ENCODE measurements at places on chromosomes 1 and 21.

- DNase-seq = no peak
Measured at GRCh38 chr1:103024051-103024450, 84.3 kb downstream of the COL11A1 start.

GRCh38 chr1:206098242-206098919 is 18.8 kb downstream of the AVPR1B start:
- DNase-seq = no peak

DNA sequence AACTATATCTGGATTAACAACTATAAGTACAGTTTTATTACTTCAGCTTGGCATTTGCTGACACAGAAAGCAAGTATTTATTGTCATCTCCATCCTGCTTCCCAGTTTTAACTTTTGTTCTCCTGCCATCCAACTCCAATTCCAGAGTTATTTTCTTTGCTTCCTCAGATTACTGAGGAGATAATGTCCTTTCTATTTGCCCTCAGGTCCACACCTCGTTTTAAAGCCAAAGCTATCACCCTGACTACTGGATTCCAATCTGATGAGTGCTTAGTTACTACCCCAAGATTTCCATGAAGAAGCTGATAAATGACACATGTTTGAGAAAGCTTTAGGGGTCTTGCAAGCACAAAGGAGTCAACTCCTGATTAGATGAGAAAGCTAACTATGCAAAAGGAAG is 25.2 kb downstream of the ACKR1 start:
- DNase-seq = no peak

DNA sequence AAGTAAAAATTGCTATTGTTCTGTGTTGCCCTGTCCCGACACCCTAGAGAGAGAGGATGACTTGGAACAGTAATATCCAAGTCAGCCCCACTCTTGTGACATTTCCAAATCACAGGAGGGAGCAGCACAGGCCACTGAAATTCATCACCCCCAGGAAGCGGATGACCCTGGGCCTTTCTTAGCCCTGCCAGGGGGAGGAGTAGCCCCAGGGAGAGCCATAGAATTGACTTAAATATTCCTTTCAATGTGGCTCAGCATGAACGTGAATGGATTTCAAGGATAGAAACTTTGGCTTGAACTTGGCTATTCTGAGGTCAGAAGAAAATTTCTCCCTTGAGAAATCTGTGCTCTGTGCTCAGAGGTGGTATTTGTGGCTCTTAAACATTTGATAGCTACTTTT is 80.6 kb downstream of the CENPF start:
- DNase-seq = no peak
